ENCODE measurements at places on chromosomes 5 and 9.

GRCh38 chr5:8520917-8521316, 652.0 kb downstream of the MTRR start:
- DNase-seq: no peak

GRCh38 chr9:98805506-98806272, 1.8 kb upstream of the GALNT12 start:
- no peak for DNase-seq

GRCh38 chr9:18274693-18275092, 199.3 kb upstream of the ADAMTSL1 start:
- DNase-seq: no peak

DNA sequence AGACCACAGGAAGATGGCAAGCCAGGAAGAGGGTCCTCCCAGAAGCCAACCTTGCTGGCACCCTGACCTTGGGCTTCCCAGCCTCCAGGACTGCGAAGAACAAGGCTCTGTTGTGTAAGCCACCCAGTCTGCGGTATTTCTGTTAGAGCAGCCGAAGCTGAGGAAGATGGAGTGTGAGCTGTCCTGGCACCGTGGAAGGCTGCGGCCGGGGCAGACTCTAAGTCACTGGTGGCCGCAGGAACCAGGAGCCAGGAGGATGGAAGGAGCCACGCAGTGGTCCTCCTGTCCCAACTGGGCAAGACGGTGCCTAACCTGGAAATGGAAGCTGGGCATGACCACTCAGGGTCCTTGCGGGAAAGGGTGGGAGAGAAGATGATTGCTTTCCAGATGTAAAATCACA, 89.1 kb downstream of the ZNF354C start:
- DNase-seq: no peak

DNA sequence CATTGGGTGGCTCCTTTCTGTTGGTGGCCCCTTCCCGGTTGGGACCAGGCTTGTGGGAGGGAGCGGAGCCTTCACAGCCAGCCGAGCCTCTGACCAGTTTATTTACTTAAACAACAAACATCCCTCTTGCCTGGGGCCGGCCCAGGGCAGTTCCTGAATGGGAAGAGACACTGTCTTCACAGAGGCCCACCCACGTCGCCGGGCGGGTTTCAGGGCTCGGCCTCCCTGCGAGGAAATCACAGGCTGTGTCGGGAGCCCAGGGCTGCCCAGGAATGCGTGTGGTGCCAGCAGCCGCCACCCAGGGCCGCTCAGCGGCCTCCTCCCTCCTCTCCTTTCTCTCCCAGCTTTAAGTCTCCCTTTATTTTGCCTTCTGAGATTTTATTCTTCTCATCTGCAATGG, 132.5 kb downstream of the HSD17B3 start:
- no peak for DNase-seq

DNA sequence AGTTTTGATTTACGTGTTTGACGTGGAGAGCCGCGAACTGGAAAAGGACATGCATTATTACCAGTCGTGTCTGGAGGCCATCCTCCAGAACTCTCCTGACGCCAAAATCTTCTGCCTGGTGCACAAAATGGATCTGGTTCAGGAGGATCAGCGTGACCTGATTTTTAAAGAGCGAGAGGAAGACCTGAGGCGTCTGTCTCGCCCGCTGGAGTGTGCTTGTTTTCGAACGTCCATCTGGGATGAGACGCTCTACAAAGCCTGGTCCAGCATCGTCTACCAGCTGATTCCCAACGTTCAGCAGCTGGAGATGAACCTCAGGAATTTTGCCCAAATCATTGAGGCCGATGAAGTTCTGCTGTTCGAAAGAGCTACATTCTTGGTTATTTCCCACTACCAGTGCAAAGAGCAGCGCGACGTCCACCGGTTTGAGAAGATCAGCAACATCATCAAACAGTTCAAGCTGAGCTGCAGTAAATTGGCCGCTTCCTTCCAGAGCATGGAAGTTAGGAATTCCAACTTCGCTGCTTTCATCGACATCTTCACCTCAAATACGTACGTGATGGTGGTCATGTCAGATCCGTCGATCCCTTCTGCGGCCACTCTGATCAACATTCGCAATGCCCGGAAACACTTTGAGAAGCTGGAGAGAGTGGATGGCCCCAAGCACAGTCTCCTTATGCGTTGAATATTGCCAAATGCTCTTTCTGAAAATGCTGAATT, 850 bp downstream of the RRAGA start:
- peak; percentile 29 for DNase-seq

DNA sequence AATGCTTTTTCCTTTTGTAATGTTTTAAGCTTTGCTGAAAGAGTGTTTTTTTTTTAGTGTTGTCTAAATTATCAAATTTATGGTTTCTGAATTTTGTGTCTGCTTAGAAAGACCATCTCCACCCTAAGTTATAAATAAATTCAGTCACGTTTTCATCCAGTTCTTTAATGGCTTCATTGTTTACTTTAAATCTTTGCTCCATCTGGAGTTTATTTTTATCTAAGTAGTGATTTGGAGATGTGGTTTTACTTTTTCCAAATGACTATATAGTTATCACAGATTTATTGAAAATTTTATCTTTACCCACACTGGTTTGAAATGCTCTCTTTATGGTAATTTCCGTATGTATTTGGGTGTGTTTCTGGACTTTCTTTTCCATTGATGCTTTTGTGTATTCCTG, 577.2 kb upstream of the ZNF608 start:
- DNase-seq: no peak

DNA sequence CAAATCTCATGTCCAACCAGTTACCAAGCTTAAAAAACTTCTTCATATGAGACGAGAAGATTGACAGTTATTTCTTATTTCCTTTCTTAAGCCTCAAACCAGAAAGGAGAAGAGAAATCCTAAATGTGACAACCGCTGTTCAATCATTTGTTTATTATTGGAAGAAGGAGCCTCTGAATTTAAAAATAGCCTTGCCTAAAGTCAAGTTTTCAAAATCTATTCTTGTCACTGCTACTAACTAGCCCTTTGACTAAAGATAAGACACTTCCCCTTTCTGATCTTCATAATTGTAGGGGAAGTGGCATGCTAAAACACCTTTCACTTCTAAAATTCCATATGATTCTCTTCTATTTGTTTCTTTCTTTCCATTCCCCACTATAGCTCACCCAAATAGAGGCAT, 106.2 kb upstream of the EMB start:
- DNase-seq: no peak

DNA sequence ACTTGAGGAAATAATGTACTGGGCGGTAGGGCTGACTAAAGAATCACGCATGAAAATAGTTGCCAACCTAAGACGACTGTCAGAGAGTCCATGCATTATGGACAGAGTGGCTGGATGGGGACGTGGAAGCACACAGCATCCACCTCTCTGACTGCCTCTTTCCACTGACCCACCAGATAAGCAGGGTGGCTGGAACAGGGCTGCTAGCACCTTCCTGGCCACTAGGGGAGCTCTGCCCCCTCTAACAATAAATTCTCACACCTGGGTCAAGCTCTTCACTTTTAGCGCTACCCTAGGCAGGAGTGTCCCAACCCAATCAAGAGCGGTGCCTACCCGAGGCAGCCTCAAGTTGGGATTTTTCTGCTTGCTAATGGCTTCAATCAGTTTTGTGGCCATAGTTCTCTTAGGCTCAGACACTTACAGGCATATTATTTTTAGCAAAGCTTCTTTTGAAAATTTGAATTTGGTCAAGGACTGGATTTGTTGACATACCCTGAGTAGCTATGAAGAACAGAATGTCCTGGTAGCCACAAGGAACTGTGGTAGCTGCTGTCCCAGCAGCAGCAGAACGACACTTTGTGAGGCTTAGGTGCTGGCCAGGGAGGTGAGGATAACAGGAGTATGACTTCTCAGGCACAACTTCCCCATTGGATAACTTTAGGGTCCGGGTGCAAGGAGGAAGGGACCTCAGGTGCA, 6.9 kb upstream of the TPM2 start:
- peak; percentile 69 for DNase-seq

DNA sequence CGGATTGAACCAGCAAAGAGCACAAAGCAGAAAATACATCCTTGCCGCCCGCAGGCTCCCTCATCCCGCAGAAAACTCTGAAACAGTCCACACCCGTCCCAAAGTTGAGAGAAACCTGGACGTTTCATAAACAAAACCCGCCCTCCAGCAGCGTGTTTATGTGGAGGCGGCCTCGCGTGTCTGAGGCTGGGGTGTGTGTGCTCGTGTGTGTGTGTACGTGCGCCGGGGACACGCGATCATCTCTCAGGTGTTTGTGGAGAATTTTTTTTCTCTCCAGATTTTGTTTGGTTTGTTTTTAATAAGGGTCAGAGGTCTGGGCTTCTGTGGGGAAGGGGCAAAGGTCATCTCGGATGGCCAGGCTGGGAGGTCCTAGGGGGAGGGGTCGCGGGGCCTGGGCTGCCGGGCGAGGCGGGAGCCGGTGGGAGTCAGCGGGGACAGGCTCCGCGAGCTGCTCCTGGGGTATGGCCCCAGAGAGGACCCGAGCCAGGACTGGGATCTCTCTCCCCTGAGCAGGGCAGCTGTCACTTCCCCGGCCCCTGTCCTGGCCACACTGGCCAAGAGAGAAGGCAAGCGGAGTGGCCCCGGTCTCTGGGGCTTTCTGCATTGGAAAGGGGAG, 206.4 kb downstream of the C9orf50 start:
- peak; percentile 84 for DNase-seq

GRCh38 chr5:75234251-75234650, 2.4 kb downstream of the ANKRD31 start:
- no peak for DNase-seq

- no peak for DNase-seq
Measured at GRCh38 chr5:107541400-107541799, 129.3 kb downstream of the EFNA5 start.

DNA sequence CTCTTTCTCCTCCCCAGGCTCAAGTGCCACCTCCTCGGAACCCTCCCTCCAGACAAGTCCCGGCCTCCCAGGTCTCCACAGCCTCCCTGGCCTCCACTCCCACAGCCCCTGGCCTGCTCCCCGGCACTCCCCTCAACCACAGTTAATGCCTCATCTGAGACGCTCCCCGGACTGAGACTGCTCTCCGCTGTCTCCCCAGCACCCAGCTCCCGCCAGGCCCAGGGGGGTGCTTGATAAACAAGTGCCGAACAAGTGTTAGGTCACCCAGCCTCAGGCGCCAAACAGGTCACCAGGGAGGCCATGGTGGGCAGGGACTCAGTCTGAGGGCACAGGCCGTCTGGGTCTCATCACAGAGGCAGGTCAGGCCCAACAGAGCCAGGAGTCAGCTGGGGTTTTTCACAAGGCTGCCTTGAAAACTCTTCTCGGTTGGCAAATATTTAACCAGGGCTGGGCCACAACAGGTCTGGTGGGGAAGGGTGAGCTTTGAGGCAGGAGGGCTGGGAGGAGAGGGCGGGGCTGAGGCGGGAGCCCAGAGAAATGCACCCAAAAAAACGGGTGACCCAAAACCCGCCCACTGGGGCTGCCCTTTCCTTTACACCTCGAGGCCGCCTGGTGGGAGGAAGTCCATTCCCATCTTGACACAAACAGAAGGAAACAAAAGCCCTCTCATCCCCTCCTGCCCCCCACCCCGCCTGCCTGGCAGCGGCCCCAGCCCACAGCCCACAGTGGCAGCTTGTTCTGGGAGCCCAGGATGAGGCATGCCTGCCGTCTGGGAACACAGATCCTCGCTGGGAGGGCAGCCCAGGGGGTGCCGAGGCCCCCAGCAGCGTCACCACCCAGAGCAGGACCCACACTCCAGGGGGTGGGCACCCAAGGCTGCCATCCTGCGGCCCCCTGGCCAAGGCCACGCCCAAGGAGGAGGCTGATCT, 66.6 kb upstream of the STXBP1 start:
- no peak for DNase-seq

GRCh38 chr5:42680046-42680445, 76.6 kb upstream of the CCDC152 start:
- no peak for DNase-seq

DNA sequence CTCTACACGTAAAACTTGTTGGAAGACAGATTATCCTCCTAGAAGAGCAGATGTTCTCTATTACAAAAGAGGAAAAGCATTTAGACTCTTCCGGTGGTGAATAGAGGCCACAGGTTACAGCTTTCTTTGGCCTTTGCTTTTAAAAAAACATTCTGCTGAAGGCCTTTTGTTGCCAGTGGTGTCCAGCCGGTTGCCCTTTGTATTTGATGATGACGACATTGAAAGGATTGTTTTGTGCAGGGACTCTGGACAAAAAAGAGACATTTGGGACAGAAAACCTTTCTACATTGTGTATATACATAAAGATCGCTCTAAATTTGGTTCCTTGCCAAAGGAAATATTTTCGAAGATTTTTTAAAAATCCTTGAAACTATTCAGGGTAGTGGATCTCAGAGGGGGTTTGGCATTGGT, 180.3 kb downstream of the C9orf152 start:
- DNase-seq: no peak

DNA sequence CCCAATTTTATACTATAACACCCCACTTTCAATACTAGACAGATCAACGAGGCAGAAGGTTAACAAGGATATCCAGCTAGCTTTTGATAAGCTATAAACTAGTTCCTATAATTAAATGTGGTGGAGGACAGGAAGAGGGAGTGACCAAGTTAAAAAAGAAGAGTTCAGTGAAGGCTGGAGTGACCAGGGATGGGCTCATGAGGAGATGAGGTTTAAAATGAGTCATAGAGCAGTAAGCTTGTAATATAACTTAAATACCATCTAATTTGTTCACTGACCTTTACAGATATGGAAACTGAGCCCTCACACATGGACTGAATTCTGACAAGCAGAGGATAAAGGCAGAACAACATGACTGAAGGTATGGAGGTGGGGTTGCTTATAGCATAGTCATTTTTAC, 284.5 kb downstream of the SPATA31D1 start:
- no peak for DNase-seq

DNA sequence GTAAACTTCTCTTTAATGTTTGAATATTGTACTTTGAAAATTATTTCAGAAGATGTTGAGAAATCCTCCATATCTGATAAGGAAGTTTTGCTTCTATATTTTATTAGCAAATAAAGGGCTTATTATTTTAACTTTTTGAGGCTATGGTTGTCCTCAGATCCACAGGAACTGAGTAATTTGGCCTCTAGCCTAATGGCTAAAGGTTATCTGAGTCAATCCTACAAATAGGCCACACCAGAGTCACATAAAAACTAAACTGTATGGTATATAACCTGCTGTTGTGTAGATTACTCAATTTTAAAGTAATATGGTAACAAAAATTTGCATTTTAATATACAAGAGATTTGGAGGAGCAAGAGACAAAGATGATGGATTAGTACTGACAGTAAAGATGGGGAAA, 549.2 kb upstream of the GRAMD2B start:
- no peak for DNase-seq

DNA sequence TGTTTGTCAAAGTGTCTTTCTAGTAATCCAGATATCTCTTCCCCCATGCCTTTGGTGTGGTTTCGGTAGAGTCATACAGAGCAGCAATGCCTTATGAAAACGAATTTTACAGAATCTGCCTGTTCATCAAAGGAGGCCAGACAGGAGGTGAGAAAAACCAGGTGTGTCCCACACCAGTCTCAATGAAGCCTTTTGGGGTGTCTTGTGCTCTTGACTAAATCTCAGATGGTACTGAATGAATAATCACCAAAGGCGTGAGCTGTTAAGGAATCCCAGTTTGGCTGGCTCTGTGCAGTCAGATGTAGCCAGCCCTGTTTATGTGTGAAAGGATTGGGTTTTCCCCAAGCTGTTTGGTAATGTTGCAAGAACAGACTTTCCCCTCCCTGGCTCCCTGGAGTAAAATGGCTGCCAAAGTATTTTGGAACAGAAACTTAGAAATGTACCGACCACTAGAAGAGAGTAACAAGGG, 70.8 kb upstream of the CDKN2B start:
- DNase-seq: peak; percentile 27
